Urinary bladder (tissue), 4 donors: ENCODE measurements at places on chromosomes 3 and 15. TPM values are rescaled to one million over a fixed set of nuclear protein-coding genes. Genes with fewer than 3 reads are reported as not detected.

The HRH1 gene
- 19.0 TPM for total RNA-seq

The DAZL gene
- total RNA-seq, result not detected

The ATP13A5 gene
- not detected for total RNA-seq

The NLGN1 gene
- 51.8 TPM for total RNA-seq

The RIOX2 gene
- 44.7 TPM for total RNA-seq

The AAGAB gene
- 27.3 TPM for total RNA-seq

The TYRO3 gene
- total RNA-seq, result 16.8 TPM

The CADM2 gene
- 2.7 TPM for total RNA-seq

The TTLL3 gene
- total RNA-seq, result 63.3 TPM

The TMEM108 gene
- 2.3 TPM for total RNA-seq

The MYNN gene
- 50.8 TPM for total RNA-seq

The POTEB3 gene
- total RNA-seq, result not detected

The GALNT15 gene
- 6.0 TPM for total RNA-seq

The GUCA1C gene
- total RNA-seq, result not detected

The NPRL2 gene
- 17.3 TPM for total RNA-seq

The SNRPA1 gene
- total RNA-seq, result 18.5 TPM

The TLNRD1 gene
- total RNA-seq, result 3.8 TPM

The CDC25A gene
- 3.7 TPM for total RNA-seq

The PPP1R14D gene
- not detected for total RNA-seq

The SAMMSON gene
- 0.21 TPM for total RNA-seq

The ZPLD1 gene
- 0.16 TPM for total RNA-seq

The HACD2 gene
- 38.3 TPM for total RNA-seq

The TMEM158 gene
- total RNA-seq, result 1.7 TPM

The SCAPER gene
- total RNA-seq, result 38.3 TPM

The MST1 gene
- 5.5 TPM for total RNA-seq

The RARB gene
- 70.7 TPM for total RNA-seq

The MUC4 gene
- total RNA-seq, result 0.42 TPM

The OR5K2 gene
- not detected for total RNA-seq

The GPR160 gene
- 25.9 TPM for total RNA-seq

The ASB14 gene
- total RNA-seq, result 0.21 TPM

The SPINT1 gene
- 31.4 TPM for total RNA-seq

The ARID3B gene
- total RNA-seq, result 4.3 TPM

The SEMA3F gene
- 10.8 TPM for total RNA-seq

The TPRG1 gene
- total RNA-seq, result 6.2 TPM

The GOLGA6L7 gene
- not detected for total RNA-seq

The SLC33A1 gene
- total RNA-seq, result 35.3 TPM

The PPP2R3A gene
- total RNA-seq, result 28.7 TPM
